SW480 (cell line): ENCODE measurements at places on chromosomes 4 and X.

DNA sequence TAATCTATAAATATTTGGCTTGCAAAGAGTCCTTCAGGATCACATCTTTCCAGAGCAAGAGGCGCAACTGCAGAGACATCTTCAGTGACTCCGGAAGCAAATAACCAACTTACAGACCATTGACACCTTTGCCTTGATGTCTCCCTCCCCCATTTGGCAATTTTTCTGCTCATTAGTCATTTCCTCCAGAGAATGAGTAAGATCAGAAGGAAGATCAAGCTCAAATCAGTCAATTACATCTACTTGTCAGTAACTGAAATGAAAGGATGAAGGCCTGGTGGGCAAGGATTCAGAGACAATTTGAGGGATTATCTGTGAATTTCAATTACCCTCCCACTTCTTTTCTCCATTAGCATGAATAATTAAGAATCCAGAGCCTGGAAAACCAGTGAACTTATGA is 665.6 kb upstream of the CPEB2 start:
- no peak for DNase-seq

DNA sequence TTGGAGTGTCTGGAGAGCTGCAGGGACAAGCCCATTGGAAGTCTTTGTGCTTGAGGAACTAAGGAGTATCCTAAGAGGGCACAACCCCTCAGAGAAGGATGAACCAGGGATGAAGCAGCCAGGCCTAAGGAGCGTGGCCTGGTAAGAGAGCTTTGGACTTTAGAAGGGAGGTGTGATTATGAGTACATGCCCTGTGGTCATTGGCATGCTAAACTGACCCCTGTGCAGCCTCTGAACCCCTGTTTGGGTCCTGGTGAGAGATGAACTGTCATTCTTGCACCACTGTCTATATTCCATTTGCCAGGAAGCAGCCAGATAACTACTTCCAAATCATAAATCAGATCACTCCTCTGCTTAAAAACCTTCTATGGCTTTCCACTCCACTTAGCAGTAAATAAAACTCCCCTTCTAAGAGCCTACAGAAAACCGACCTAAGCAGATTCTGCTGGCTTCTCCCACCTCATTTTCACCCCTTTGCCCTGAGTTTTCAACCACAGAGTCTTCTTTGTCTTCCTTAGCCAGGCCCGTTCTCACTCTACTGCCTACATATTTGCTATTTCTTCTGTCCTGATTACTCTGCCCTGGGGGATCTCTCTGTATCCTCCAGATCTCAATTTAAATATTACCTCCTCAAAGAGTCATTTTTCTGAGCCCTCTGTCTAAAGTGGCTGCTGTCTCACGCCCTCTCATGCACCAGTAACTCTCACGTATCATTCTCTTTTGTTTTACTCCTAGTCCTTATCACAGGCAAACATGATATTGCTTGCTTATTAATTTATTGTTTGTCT is 56.7 kb downstream of the MID1IP1 start:
- DNase-seq: no peak

- no peak for DNase-seq
Measured at GRCh38 chr4:184861047-184861446, 35.3 kb upstream of the ACSL1 start.

GRCh38 chr4:178554352-178554751 is 1112.1 kb upstream of the AGA start:
- no peak for DNase-seq

- DNase-seq: no peak
Measured at GRCh38 chr4:6773106-6773505, 9.4 kb upstream of the KIAA0232 start.

DNA sequence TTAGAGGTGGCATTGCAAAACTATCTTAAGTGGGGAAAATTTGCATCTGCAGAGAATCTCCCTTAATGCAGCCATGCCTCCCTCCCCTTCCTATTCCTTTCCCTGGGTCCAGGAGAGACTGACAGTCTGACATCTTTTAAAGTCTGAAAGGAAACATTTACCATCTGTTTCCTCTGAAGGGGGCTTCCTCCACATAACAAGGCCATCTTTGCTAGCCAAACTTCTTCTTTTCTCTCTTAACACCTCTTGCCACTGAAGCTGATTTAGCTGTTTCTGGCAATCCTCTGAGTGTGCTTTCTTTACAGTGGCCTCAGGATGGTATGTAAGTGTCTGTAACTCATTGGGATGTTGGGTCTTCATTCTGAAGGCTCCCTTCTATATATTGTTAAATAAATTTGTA is 34.6 kb upstream of the AADAT start:
- no peak for DNase-seq

DNA sequence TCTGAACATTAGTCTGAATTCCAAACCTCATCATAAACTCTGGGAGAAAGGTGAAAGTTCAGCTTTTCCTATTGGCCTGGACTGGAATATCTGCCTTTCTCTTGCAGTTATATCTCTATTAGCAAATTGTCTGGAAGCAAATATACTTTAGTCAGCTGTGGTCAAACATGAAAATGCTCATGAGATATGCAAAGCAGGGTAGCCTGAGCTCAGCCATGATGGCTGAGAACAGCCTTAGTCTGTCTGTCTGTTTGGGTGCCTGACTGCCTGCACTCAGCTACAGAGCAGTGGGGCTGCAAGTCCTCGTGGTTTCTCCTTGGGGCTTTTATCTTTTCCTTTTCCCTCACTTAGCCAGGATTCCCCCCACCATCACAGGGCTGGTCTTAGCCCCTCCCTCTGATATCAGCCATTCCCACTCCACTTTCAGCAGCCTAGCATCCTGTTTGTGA is 19.5 kb upstream of the PGRMC2 start:
- no peak for DNase-seq

- DNase-seq: no peak
Measured at GRCh38 chr4:81522711-81523110, 51.0 kb upstream of the RASGEF1B start.

DNA sequence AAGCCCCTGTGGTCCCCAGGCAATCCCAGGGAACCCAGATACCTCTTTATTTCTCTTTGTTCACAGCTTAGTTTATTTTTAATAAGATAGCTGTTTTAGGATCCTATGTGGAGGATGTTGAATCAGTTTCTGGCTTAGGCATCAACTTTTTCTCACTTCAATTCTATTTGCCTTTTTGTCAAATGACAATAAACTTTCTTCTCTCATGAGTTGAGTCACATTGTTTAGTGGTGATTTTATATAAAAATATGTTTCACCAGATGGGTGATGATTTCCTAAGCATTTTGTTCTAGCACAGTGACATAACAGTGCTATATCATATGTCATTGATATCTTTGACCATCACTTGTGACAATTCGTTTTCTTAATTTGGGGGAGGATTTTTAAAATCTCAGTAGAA is 198.1 kb upstream of the PUDP start:
- no peak for DNase-seq

- no peak for DNase-seq
Measured at GRCh38 chr4:177485528-177485927, 43.3 kb upstream of the AGA start.

DNA sequence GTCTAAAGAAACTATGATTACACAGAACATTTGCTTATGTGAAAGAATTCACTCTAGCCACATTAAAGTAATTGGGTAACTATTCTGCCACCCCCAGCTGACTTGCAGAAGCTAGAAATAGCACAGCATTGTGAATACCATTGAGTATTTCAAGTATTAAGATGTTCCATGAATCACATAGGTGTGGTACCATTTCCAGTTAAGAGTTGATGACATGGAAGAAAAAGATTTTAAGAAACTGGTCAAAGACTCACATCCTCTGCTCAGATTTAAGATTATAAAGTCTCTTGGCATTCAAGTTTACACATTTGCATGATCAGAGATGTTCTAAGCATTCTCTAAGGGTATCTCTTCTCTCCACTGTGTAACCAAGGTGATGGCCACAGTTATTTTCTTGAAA is 287.5 kb downstream of the CAMK2D start:
- no peak for DNase-seq

GRCh38 chrX:141439651-141440050 is 144.9 kb downstream of the SPANXA1 start:
- no peak for DNase-seq

GRCh38 chr4:89316931-89317366 is 9.3 kb upstream of the GPRIN3 start:
- no peak for DNase-seq

DNA sequence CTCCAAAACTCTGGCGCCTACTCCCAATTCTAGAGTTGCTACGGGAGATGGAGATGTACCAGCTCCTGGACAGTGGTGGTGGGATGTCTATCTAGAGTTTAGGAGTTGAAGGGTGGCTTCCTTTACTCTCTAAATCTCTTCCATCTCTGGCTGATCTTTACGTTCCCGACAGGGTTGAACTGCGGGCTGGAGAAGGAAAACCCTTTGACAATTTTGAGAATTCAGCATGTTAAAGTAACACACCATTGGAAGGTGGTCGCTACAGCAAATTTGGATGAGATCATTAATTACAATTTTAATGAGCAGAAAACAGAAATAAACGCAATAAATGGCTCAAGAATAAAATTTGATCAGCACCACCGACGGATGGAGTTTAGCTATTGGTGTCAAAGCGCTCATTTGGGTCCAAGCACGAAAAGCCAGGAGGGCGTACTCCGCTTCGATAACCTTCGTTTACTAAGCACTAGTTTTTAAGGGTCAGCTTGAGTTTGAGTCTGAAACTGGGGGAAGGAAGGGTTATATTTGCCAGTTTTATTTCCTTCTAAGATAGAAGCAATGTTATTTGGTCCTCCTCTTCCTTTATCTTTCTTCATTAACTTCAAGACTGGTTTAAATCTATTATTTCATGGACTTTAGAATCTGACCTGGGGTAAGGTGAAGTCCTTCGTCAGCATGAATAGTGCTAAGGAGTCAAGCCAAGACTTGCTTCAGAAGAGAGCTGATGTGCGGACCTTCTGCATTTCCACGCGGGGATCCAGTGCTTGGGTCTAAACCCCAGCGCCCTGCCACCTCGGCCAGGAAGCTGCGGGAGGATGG is 1.5 kb upstream of the NKX6-1 start:
- no peak for DNase-seq

DNA sequence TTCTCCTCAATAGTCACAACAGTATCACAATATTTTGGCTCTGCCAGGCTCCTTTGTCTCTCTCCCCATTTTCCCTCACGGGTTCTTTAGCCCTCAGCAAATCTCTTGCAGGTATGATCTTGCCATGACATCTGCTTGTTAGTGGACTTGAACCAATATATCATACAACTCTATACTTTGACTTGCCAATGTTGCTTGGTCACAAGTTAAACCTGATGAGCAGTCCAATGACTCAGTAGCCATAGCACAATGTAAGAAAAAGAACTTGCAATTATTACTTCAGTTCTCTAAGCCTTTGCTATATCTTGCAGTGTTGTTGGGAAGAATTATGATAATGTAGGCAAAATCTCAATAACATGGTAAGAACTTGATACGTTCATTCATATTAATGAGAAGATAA is 174.6 kb upstream of the NRK start:
- DNase-seq: no peak

- peak; percentile 24 for DNase-seq
Measured at GRCh38 chr4:70544279-70544868, 26.0 kb downstream of the AMTN start.

GRCh38 chr4:155666344-155667221 is at the start of gene GUCY1A1:
Gene GUCY1A1, plus strand, starts transcription at chr4:155666848. Its CDS starts 30,020 bp downstream, at chr4:155696868.
- no peak for DNase-seq

- DNase-seq: peak; percentile 11
Measured at GRCh38 chr4:87843936-87844335, 11.2 kb downstream of the MEPE start.

- DNase-seq: no peak
Measured at GRCh38 chrX:1239681-1240142, 27.3 kb upstream of the CRLF2 start.

- no peak for DNase-seq
Measured at GRCh38 chr4:161929956-161930355, 233.8 kb downstream of the FSTL5 start.

GRCh38 chr4:81845761-81846160 is 374.1 kb upstream of the RASGEF1B start:
- DNase-seq: no peak

DNA sequence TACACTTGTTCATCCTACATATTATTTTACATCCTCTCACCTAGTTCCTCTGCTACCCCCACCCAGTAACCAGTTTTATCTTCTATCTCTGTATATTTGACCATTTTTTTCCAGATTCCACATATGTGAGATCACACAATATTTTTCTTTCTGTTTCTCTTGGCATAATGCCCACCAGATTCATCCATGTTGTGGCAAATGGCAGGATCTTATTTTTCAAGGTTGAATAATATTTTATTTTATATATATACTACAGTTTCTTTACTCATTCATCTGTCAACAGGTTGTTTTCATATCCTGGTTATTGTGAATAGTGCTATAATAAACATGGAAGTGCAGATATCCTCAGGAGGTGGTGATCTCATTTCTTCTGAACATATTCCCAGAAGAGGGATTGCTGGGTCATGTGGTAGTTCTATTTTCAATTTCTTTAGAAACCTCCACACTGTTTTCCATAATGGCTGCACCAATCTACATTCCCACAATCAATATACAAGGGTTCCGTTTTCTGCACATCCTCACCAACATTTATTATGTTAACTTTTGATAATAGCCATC is 48.2 kb downstream of the THAP9 start:
- no peak for DNase-seq

DNA sequence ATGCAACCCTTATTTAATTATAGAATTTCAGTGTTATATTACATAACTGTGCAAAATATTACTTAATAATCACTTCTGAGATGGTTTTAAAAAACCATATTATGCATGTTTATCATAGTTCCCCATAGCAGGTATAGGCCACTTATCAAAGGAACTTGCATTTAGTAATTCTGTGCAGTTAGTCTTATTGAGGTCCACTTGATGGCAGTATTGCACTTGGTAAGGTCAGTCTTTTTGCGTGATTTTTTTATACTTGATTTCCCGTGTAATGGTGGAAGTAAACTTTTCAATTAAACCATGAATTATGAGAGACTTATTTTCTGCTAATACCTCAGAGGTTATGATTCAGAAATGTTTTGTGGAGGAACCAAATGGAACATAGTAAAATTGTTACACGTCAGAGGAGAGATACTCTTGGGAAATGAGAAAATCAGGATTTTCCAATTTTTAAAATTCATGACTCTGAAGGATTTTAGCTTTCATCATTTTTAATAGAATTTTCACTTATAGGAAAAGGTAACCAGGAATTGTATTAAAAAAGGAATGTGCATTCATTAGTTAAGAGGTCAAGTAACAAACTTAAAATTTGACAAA is 230.0 kb downstream of the CCSER1 start:
- DNase-seq: peak; percentile 66

GRCh38 chr4:113584407-113585150 is 177.0 kb downstream of the CAMK2D start:
- no peak for DNase-seq

DNA sequence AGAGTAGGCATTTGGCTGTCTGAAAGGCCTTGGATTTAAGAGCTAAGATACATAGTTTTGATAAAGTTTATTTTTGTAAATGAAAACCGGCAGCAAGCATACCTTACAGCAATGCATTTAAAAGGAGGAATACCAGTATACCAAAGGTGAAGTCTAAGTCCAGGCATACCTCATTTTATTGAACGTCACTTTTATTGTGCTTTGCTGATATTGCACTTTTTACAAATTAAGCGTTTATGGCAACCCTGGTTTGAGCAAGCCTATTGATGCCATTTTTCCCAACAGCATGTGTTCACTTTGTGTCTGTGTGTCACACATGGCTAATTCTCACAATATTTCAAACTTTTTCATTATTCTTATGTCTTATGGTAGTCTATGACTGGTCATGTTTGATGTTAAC is 8.4 kb upstream of the SLC6A14 start:
- DNase-seq: no peak

GRCh38 chrX:48814722-48815121 is 11.6 kb upstream of the ERAS start:
- no peak for DNase-seq
